ENCODE measurements at places on chromosomes 1 and 21.

DNA sequence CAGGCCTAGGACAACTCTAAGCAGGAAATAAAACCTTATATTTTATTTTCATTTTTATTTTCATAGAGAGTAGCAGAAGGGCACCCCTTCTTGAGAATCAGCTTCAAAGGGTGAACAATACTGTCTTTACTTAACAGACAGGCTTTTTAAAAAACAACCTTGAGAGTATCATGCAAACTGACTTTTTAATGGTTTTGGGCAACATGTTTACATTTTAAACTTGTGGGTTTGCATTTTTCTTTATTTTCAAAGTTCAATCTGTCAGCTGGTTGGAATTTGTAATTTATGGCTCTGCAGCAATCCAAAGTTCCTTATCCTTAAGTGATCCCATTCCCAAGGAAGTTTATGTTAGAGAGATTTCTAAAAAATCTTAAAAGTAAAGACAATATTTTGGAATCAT lies 392.3 kb upstream of the ADAMTS5 start:
- DNase-seq: no peak

DNA sequence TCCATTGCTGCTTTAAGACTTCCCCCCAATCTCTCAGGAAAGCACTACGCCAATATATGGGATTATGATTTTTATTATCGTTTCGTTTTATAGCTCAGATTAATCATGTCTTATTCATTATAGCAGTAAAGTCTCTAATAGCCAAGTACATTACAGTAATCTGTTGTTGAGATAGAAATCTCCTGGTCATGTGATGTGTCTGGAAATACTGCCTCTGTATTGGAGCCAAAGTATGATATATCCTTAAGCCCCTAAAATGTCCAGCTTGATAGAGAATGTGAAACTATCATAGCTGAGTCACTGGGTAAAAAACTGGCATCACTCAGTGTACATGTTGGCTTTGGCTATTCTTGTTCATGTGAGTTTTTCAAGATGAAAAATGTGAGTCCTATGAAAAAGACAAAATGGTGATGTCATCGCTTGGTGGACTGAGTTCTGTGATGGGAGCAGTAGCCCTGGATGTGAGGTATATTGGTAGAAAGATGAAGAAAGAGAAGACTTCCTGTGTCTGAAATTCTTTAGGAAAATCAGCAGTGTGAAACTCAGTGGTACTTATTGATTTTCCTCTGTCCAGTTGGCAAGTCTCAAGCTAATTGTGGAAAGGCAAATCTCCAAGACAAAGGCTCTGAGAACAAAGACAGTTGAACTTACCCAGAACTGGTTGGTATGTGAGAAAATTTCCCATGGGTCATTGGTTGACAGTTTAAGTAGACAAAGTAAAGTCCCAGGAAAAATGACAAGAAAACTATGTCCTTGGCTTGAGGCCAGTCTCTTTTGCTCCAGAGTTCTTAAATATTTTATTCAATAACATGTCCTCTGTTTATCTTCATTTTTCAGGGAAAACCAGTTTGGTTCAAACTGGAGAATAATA lies 76.2 kb downstream of the BRINP2 start:
- no peak for DNase-seq

DNA sequence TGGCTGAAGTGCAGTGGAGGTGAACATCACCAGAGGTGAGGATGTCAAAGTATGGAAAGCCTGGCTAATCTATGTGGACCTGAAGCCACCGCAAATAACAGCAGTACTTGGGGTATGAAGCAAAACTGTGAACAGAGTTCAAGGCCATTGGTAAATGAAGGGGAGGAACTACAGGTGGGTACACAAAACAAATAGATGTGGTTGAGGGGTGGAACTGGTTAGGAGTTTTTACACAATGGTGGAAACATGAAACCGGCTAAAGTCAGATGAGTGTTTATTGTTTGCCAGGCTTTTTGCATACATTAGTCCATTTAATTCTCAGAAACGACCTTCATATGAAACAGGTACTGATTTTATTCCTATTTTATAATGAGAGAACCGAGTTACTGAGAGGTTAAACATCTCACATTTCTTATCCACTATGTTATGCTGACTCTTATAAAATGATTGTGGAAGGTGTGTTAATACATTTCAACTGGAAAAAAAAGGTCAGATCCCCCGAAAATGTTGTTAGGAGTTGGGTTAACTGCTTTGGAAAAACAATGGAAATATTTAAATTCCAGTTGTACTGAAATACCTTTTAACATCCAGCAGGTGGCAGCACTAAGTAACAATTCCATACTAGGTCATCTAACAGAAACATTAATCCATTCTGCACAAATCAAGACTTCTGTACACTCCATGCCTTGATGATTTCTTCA lies 44.3 kb upstream of the GTF2B start:
- DNase-seq: no peak

- DNase-seq: no peak
These were observed 5.8 kb upstream of the EPS8L3 start for GRCh38 chr1:109769330-109770078.

GRCh38 chr1:164644774-164645644 lies 86.0 kb downstream of the PBX1 start:
- DNase-seq: no peak

DNA sequence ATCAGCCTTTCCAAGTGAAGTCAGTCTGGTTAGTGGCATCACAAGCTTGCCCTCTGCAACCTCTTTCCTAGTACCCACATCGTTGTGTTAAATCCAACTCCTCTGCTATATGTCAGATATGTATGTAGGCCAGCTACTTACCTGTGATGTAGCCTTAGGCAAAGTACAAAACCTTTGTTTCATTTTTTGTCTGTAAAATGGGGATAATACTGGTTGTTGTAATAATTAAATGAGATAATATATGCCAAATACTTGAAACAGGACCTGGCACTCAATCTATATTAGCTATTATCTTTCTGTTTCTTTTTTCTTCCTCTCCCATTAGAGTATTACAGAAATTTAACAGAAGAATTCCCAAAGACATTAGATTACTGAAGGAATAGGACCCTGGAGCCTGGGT lies 1.2 kb downstream of the PCP4L1 start:
- no peak for DNase-seq

DNA sequence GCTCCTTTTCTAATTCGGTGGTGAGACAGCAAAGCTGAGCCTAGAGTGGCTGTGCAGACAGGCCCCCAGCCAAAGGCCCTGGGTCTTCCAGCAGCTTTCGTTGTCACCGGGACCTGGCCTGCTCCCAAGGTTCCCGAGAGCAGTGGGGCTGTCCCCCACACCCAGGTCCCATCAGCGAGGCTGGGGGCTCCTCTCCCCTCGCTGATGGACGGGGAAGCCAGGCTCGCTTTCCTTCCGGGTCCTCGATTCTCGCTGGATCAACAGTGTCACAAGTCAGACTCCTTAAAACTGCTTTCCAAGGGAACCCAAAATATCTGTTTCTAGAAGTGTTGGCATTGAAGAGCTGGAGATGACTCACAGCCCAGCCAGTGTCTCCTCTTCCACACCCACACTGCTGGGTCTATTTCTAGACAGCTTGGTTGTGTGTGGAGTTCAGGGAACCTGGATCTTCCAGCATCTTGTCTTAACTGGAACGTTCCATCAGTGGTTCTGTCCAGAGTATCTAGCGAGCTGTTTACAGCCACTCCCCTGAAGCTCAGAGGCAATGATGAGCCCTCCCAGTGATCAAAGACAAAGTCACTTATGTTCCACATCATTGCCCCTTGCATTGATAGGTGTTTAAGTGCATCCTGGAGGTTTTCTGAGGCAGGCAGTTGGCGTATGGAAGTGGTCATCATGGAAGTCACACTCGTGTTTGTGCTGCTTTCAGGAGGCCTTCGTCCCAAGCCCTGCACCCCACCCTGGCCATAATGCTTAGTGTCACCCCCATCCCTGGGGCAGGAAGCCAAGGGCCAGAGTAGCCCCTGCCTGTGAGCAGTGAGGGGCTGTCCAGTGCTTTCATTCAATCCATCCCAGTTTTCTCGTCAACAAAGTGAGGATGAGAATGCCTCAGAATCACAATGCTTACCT lies 35.2 kb downstream of the RRP1 start:
- peak; percentile 22 for DNase-seq

- DNase-seq: peak; percentile 81
These were observed at the start of gene DNAH14 for GRCh38 chr1:224929335-224930237. Gene DNAH14, plus strand, starts transcription at chr1:224929675. Its CDS starts 23,028 bp downstream, at chr1:224952703.

All from NCI-H510A (cell line).